ENCODE measurements at places on chromosomes 7 and 10.

GRCh38 chr7:133629701-133630100 is 376.8 kb downstream of the EXOC4 start:
- DNase-seq, result no peak

DNA sequence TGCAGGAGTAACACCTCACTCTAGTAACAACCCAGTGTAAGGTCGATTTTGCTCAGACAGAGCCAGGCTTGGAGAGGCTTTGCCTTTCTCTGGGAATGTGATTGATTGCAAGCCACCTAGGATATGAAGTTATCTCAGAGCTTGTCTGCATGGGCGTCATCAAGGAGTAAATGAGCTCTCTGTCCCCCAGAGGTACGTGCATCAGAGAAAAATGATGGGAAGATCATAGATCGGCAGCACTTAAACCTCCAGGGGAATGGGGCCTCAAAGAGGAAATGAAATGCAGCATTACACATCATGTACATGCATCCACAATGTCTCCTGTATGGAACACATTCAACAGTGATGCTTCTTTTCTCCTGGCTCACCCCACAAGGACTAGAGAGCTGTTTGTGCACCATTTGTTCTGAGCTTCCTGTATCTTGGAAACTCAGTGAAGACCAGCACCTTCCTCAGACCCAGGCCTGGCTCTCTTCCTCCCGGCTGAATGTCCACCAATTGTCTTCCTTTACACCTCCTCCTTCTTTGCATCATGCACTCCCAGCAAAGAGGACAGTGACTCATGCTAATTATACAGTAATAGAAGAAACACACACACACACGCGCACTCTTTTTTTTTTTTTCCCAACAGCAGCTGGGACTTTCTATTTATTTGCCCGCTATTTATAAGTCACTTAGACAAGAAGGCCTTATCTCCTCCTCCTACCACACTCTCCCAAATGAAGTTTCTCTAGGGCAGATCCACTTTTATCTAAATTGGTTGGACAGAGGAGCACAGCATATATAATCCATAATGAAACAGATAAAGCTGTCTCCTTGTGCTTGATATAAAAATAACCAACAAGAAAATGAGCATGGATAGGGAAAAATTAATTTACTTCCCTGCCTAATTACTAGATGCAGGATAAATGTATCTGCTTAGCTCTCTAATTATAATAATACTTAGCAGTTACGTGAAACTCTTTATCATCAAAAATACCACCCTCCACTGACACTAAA is 990.7 kb downstream of the CCSER2 start:
- DNase-seq, result no peak

GRCh38 chr10:13347043-13347499 is 1.0 kb downstream of the SEPHS1 start:
- no peak for DNase-seq

- no peak for DNase-seq
Observed at GRCh38 chr10:132408823-132409666, 12.0 kb downstream of the PWWP2B start.

DNA sequence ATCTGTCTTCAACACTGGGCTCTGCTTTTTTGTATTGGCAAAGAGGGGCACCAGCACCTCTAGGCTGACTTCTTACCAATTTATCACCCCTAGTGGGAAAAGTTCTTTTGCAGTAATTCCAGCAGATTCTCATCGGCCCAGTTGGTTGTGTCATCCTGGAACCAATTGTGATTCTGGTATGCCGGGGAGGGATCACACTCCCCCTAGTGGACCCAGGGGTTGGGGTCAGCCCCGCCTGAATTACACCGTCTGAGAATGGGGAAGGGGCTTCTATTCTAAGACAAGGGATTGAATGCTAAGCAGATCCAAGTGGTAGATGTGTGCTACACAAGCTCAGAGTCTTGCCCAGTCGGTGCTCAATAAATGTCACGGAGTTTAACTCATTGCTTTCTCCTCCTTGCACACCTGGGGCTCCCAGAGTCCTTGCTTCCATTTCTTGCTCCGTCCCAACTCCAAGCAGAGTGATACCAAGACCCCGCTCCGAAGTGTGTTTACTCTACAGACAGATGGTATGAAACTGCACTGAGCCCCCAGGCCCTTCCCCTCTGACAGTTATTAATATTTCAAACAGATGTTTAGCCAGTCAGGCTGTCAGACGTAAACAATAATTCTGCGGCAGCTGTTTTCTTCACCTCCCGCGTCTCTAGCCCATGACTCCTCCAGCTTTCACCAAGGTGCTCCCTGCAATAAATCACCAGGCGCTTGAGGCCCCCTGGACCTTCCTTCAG is 71.9 kb downstream of the C10orf105 start:
- no peak for DNase-seq

Measured in CD4-positive, alpha-beta T cell treated with Interleukin-21 for 1 hour (primary cell).